ENCODE measurements at places on chromosomes 5 and 9.

- DNase-seq: no peak
These were observed 6.5 kb upstream of the HMCN2 start for GRCh38 chr9:130259044-130259443.

GRCh38 chr5:124907098-124907644 is 160.7 kb upstream of the ZNF608 start:
- DNase-seq: no peak

DNA sequence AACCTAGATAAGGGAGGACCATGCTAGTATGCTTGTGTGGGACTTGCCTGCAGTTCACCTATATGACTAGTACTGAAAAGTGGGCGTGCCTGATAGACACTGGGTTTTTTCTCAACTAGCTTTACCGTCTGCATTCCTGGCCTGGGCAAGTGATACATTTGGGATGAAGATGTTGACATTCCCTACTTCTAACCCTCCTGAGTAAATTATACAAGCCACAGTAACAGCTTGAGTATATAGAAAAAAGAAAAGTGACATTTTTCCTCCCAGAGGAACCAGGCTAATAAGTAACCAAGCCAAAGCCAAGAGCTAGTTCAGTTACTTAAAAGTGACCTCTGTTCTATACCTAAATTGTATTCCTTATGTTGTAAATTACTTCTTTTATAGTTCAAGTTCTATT is 153.8 kb upstream of the CYLC2 start:
- no peak for DNase-seq

DNA sequence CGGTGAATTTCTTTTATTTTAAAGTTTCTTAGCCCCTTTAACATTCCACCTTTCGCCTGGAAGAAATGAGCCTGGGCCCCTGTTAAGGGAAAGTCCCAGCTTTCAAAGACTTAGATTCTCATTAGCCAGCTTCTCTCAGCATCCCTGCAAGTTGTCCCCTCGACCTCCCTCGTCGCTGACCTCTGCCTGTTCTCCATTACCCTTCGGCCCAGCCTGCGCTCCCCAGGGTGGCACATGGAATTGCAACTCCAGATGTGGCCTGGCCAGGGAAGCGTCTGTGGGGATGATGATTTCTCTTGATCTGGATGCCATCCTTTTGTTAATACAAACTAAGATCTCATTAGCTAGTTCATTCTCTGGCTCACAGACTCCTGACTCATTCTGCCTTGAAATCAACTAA is 43.4 kb upstream of the FANCC start:
- no peak for DNase-seq

DNA sequence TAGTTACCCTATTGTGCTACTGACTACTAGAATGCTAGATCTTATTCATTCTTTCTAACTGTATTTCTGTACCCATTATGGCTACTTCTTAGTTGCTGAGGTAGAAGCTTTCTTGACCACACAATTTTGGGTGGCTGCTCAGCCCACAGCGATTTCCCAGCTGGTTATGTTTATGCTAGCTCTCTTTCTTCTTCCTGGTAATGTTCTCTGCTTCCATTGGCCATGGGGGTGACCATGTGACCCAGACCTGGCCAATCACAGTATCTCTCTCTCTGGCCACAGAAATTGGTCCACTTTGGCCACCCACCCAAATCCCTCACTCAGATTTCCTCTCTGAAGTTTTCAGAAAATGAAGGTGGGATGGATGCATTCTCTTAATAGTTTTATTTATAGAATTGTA is 427.9 kb upstream of the CLINT1 start:
- no peak for DNase-seq

DNA sequence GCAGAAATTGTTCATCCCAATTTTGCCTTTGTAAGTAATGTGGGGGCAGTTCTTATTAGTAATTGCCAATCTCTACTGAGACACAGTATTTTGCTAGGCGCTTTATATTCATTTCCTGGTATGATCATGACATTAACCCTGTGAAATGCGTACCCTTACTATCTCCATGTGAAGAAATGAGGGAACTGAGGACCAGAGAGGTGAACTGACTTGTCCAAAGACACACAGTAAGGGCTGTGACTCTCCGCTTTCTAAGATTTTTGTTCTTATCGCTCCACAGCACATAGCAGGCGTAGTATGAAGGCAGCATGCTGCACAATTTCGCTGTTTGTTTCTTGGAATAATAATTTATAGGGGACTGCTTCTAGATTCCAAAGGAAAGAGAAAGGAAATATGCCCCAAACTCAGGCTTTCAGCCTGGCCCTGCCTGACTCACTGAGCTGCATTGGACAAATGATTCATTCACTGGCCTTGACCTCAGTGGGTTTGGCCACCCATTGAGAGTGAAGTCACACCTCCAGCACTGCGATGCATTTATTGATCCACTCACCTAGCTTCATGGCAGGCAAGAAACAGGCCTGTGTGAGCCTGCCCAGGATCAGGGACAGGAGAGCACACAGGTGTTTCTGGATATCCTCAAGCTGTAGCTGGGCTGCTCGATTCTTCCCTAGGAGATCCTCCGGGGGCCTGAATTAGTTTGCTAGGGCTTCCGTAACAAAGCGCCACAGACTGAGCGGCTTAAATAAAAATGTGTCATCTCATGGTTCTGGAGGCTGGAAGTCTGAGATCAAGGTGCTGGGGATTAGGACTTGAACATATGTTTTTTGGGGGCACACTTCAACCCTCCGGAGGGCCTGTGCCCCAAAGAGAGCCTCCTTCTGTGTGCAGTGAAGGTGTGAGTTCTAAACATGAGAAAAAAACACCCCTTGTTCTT is 7.2 kb upstream of the DUSP1 start:
- DNase-seq: no peak

DNA sequence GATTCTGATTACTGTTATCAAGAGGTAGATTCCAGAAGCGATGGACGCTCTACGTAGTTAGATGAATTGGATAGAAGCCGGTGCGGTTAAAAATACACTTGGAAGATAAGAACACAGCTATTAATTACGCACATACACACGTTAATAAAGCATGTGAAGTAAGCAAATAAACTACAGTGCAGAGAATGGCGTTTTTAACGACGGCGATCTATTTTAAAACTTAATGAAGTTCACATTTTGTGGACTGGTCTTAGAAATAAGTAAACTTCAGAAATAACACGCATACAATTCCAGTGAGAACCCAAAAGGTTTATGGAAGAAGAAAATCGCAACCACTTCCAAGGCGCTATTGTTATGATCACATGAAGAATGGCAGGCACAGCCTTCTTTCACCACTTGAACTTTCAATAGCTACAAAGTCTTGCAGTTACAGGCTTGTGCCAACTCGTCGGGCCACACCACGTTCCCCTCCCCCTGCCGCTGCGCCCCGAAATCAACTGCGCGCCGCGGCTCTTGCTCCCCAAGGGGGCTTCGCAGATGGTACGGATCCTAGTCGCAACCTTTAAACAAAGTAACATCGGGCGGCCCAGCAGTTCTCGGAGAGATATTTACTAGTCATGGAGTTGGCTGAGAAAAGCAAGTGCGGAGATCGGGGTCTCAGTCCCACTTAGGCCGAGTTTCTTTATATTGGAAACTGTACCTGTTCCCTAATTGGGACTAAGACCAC is 866 bp upstream of the SEMA6A start:
- no peak for DNase-seq

- no peak for DNase-seq
These were observed 57.4 kb upstream of the DMRTA1 start for GRCh38 chr9:22389271-22389670.

GRCh38 chr9:99309141-99309939 is 87.3 kb downstream of the SEC61B start:
- no peak for DNase-seq

GRCh38 chr9:31740705-31741104 is 643.7 kb upstream of the ACO1 start:
- no peak for DNase-seq

- DNase-seq: no peak
These were observed 393.7 kb upstream of the IRX1 start for GRCh38 chr5:3201941-3202340.

GRCh38 chr5:172293745-172294342 is 10.3 kb upstream of the UBTD2 start:
- no peak for DNase-seq

GRCh38 chr5:87997662-87998061 is 271.0 kb downstream of the TMEM161B start:
- no peak for DNase-seq

DNA sequence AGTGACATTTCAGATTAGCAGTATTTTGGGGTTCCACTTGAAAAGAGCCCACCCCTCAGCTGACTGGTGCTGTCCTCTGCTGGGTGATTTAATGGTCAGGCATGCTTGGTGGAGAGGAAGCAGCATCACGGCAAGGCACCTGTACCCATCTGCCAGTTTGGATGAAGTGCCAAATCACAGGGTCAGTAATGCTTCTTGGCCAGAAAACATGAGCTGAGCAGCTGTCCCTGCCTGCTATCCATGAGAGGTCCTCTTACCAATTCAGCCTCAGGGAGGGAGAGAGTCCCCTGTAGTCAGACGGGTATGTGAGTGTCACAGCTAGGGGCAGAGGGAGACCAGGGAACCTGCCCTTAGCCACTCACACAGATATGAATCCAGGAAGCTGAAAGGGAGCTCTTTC is 137.9 kb downstream of the SEC61B start:
- DNase-seq: no peak

GRCh38 chr5:139019211-139019610 is 144.1 kb upstream of the LRRTM2 start:
- DNase-seq: no peak

- no peak for DNase-seq
These were observed 58.4 kb upstream of the RAPGEF1 start for GRCh38 chr9:131798246-131798645.

DNA sequence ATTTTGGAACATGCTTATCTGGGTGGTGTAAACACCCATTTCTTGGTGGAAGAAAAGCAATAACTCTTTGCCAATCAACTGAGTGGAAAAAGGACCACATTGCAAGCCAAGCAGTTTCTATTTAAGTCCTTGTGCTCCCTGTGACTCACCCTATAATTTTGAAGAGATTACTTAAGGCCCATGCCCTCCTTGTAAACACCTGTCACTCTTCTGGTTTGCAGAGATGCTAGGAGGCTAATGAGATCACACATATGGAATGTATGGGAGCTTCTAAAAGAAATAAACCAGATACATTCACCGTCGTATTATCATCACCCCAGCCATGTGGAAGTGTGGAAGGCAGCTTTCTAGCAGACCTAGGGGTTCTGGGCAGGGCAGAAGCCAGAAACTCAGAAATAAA is 337.1 kb downstream of the GADD45G start:
- no peak for DNase-seq

GRCh38 chr5:15544039-15544438 is 44.1 kb downstream of the FBXL7 start:
- no peak for DNase-seq

GRCh38 chr5:122680623-122681350 is 94.1 kb upstream of the SNX2 start:
- DNase-seq: no peak

DNA sequence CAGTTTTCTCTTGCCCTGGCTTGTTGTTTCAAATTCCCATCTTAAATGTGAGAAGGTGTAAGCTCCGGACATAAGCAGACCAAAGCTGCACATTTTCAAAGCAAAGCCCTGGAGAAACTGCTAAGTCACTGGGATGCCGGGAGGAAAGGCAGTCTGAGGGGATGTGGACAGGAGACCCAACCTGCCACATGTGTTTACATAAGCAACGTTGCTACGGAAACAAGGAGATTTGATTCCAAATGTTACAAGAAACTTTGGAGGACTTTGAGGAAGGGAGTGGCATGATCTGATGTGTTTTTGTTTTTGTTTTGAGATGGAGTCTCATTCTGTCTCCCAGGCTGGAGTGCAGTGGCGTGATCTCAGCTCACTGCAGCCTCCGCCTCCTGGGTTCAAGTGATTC is 25.7 kb upstream of the INSYN2B start:
- no peak for DNase-seq

- DNase-seq: no peak
These were observed 443.4 kb downstream of the ANXA1 start for GRCh38 chr9:73595036-73595545.

DNA sequence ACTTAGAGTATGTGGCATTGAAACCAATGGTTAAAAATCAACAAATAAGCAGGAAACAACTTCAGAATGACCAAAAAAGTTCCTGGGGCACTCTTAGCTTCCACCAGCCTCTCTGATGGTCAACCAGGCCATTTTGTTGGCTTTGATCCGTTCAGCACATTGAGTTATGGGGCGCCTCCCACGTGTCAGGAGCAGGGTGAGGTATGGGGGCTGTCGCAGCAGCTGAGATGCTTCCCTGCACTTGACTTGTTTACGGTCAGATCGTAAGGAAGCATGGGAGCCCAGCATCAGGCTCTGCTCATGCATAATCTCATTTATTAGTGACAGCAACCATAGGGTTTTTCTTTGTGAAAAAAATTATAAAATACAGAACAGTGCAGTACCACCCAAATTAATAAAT is 16.7 kb downstream of the SYK start:
- no peak for DNase-seq

DNA sequence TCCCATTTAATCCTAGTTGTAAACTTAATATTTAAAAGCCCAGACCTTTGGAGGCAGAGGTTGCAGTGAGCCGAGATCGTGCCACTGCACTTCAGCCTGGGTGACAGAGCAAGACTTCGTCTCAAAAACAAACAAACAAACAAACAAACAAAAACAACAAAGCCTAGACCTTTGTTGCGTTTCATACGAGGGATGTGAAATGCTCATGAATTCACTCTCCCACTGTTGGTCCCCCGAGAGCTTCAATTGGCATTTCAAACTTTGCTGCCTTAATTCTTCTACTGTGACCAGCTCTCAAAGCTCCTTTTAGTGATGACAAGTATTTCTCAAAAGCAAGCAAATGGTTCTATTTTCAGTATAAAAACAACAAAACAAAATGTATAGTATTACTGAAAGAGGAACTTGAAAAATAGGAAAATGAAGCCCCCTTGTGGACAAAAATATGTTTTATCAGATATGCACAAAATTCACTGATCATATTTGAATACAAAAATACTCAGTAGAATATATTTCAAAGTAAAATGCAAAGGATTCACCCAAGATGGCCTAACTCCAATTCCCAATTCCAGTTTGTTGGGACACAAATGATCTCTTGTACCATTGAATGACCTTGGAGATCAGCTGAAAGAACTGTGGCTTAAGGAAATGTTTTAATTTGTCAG is 140.4 kb downstream of the ESM1 start:
- DNase-seq: no peak

- DNase-seq: no peak
These were observed 487.9 kb upstream of the DAP start for GRCh38 chr5:11248966-11249365.

DNA sequence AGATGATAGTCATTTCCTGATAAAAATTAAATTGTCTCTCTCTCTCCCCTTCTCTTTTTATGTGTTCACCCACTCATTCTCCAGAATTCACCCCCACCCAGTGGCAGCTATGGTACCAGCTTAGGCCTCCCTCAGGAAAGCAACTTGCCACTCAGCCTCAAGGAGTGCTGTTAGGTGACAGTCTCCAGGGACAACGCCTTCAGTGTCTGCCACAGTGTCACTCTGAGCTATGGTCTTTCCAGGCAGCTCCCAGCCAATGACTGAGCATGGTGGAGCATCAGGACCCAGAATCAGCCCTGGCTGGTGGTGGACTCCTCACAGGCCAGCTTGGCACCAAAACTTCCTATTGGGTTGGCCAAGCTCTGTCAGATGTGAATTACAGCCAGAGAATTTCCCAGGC is 140.9 kb upstream of the PIK3R1 start:
- no peak for DNase-seq

GRCh38 chr5:172410160-172410559 is 44.2 kb downstream of the SH3PXD2B start:
- DNase-seq: no peak

GRCh38 chr5:92552206-92553160 is 1028.5 kb downstream of the NR2F1-AS1 start:
- no peak for DNase-seq

GRCh38 chr5:37936091-37936490 is 96.2 kb upstream of the GDNF start:
- no peak for DNase-seq

- no peak for DNase-seq
These were observed at the start of gene CANX for GRCh38 chr5:179698935-179699615. Gene CANX (plus strand): TSS chr5:179698967. CDS start chr5:179705682, 6,715 bp downstream.

Data from NCI-H1048 (cell line).